ENCODE measurements at places on chromosomes 3 and 15.

DNA sequence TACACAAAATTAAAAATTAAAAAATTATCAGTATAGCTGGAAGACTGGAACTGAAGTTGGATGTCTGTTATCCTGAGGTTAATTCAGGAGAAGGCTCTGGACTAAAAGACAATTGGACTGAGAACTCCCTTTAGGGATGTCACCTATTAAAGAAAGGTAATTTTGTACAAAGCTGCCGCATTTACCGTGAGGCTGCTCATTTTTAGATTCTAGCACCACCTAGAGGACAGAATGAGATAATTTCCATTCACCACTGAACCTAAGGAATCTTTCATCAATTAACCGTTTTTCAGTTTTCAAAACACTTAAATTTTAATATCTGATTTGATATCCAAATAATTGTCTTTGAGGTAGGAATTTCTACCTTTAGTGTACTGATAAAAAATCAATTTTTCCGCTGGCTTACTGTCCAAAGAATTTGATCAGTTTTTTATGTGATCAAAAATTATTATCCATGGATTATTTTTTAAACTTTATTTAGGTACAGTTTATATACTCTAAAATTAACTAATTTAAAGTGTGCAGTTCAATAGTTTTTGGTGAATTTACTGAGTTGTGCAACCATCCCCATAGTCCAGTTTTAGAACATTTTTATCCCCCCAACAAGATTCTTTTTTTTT is 106.7 kb upstream of the TNIK start:
- DNase-seq: peak; percentile 45

DNA sequence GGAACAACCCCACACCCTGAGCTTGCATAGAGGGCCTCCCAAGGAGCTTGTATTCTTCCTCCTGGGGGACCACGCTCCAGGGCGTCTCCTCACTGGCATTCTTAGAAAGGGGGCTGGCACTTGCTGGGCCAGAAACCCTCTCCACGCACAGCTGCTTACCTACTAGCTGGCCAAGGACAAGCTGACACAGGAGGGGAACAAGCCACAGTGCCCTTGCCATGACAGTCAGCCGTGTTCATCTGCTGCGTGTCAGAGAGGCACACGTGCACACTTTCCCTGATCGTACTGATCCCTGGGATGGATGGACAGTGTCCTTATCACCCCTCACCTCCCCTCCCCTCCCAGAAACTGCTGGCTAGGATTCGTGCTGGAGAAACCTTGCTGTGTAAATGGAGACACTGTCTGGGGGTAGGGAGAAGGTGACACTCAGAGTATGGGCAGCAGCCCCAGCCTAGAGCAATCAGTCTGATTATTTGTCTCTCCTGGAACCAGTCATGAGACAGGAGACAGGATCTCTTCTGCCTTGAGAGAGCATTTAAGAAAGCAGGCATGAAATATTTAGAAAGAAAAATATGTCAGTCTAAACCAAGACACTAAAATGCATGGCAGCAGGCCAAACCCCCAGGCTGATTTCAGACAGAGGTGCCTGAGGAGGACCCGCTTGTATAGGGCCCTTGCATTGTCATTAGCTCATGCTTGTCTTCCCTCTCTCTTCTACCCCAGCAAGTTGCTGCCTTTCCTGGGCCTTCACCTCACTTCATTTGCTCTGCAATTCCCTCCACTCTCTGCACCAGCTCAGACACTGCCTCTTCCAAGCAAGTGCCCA is 311.8 kb upstream of the TRIM42 start:
- DNase-seq: no peak

GRCh38 chr3:162517110-162517509 is 1020.5 kb downstream of the OTOL1 start:
- DNase-seq: no peak

DNA sequence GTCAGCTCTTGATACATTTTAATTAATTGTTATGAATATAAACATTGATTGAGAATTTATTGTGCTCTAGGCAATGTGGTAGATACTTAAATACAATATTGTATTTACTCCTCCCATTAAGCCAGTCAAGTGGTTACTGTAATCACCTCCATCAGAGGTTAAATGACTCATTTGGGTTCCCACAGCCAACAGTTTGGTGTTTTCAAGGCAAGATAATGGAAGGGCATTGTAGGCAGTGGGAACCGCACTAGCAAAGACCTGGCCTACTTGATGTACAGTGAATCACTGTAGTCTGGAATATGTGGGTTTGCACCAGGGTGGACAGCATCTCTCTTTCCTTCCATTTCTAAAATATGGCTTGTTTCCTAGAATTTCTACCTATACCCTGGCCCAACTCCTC is 127.4 kb downstream of the EDEM1 start:
- no peak for DNase-seq

GRCh38 chr3:143810953-143811265 is 37.4 kb downstream of the SLC9A9 start:
- no peak for DNase-seq

GRCh38 chr3:151479452-151479851 is 18.6 kb upstream of the IGSF10 start:
- peak; percentile 24 for DNase-seq

Data from HTR-8/SVneo (cell line).